ENCODE measurements at places on chromosomes 12 and 14. TPM values are rescaled to one million over a fixed set of nuclear protein-coding genes. Genes with fewer than 3 reads are reported as not detected.

- DNase-seq = no peak
Measured at GRCh38 chr12:24507827-24508226, 441.1 kb downstream of the BCAT1 start.

- DNase-seq = no peak
Measured at GRCh38 chr12:93274937-93275336, 102.8 kb upstream of the NUDT4 start.

DNA sequence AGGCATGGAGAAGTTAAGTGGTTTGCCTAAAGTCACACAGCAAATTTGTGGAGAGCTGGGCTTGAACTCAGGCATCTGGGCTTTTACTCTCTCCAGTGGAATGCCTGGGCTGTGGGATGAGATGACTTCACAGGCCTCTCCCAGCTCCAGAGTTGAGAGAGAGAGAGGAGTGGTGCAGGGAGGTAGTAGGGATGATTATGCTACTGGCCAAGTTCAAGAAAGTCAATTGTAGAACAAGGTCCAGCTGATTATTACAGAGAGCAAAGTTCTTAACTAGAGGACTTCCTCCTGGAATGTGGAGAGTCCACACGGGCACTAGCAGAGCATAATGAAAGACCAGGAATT lies 769 bp upstream of the EMP1 start:
- DNase-seq = no peak

- DNase-seq = no peak
Measured at GRCh38 chr12:101863981-101864380, 13.4 kb upstream of the DRAM1 start.

GLI1 gene
- 9.7 TPM for polyA plus RNA-seq

KRT79 gene
- polyA plus RNA-seq = not detected

Data from AG04450 (cell line).